ENCODE measurements at places on chromosomes 7 and 10.

- DNase-seq, result no peak
Observed at GRCh38 chr10:125692196-125692595, 9.2 kb upstream of the TEX36 start.

- DNase-seq, result peak; percentile 67
Observed at GRCh38 chr7:111752022-111752582, 189.8 kb upstream of the IMMP2L start.

- DNase-seq, result no peak
Observed at GRCh38 chr7:27922907-27923641, 183.1 kb downstream of the TAX1BP1 start.

DNA sequence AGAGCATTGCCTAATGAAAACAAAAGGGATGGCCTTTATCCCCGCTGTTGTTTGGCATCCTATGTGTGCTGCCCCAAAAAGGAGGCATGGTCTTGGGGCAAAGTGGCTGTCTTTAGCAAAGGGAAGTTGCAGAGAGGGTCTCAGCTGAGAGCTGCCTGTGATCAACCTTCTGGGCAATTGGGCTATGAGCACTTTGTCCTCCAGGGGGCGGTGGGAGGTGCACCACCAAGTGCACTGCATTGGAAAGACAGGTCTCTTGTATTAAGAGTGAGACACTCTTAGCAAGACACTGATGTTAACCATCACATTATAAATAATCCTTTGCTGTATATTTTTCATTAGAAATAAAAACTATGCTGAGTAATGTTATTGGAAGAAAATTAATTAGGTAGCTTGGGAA lies 314.8 kb downstream of the POM121L12 start:
- DNase-seq, result peak; percentile 11

- DNase-seq, result no peak
Observed at GRCh38 chr10:115948465-115948864, 324.5 kb downstream of the GFRA1 start.

DNA sequence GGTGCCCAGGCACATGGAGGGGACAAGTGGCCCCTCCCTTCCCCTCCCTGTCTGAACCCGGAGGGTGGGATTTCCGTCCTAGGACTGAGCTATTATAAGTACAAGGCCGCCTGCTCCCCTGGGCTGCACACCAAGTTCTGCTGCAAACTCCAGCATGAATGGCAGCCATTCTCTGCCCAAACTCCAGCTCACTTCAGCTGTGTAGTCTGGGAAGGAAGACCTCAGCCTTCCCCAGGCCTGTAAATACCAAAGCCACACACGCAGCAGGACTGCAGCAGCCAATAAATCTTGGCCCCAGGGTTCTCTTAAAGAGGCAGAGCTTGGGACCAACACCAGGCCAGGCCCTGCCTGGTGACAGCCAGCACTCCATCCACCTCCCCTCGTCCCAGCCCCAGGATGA lies 291.3 kb upstream of the ZMIZ1 start:
- DNase-seq, result no peak

DNA sequence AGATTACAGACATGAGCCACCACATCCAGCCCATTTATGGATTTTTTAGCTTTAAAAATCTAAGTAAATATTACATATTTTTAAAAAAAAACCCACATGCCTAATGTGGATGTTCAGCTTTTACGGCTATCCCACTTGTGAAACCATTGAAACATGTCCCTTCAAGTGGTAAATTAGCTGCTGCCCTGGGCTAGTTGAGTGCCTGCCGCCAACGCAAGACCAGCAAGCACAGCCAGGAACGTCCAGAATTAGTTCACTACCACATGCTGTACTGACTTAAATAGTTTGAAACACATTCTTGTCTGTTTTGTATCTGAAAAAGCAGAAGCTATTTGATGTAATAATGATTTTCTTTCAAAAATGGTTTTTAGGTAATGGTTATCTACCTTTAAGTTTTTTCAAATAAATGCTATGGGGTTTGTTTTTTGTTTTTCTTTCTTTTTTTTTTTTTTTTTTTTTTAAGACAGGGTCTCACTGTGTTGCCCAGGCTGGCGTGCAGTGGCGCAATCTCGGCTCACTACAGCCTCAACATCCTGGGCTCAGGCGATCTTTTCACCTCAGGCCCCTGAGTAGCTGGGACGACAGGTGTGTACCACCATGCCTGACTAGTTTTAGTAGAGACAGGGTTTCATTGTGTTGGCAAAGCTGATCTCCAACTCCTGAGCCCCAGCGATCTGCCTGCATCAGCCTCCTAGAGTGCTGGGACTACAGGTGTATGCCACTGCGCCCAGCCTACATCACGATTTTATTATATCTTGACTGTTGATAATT lies 57.0 kb downstream of the KLRG2 start:
- DNase-seq, result no peak

- DNase-seq, result no peak
Observed at GRCh38 chr10:75620356-75620755, 188.9 kb downstream of the LRMDA start.

DNA sequence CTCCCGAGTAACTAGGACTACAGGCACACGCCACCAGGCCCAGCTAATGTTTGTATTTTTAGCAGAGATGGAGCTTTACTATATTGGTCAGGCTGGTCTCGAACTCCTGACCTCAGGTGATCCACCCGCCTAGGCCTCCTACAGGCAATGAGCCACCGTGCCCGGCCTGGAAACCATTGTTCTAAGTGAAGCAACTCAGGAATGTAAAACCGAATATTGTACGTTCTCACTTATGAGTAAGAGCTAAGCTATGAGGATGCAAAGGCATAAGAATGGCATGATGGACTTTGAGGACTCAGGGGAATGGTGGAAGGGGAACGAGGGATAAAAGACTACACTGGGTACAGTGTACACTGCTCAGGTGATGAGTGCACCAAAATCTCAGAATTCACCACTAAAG lies 235.1 kb upstream of the AUTS2 start:
- DNase-seq, result no peak

DNA sequence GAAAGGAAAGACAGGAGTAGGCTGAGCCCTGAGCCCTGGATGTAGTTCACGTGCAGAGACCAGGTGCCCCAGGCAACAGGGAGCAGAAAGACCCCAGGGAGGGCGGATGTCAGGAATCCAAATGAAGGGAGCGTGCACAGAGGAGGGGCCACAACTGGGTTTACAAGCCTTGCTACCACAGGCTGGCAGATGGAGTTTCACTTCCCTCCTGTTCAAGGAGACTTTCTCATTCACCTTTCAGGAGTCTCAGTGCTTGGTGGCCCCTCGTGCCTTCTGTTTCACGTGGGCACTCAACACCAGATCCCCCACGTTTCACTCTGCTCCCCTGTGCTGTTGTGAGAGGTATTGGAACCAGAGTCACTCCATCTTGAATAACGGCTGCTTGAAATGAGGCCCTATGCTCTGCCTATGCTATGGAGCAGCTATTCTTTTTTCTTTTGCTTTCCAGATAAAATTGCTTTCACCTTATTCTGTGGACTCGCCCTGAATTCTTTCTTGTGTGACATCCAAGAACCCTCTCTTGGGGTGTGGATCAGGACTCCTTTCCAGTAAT lies 601.4 kb upstream of the IGFBP3 start:
- DNase-seq, result no peak

DNA sequence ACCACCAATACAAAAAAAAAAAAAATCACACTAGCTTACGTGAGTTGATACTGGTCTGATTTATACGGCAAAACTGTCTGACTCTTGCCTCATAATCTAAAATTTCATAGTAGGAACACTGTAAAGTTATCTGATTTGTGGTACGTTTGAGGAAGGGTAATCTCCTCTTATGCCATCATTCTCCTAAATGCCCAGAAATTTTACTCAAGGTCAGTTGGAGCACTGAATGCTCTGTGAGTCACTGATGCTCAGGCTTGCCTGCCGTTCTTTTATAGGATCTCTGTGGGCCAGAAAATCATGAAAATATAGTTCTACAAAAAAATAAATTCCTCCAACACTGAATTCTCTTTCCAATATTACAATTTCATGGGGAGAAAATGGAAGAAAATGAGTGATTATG lies 135.7 kb downstream of the PDE1C start:
- DNase-seq, result no peak

GRCh38 chr7:153657182-153657800 lies 394.9 kb upstream of the DPP6 start:
- DNase-seq, result no peak

DNA sequence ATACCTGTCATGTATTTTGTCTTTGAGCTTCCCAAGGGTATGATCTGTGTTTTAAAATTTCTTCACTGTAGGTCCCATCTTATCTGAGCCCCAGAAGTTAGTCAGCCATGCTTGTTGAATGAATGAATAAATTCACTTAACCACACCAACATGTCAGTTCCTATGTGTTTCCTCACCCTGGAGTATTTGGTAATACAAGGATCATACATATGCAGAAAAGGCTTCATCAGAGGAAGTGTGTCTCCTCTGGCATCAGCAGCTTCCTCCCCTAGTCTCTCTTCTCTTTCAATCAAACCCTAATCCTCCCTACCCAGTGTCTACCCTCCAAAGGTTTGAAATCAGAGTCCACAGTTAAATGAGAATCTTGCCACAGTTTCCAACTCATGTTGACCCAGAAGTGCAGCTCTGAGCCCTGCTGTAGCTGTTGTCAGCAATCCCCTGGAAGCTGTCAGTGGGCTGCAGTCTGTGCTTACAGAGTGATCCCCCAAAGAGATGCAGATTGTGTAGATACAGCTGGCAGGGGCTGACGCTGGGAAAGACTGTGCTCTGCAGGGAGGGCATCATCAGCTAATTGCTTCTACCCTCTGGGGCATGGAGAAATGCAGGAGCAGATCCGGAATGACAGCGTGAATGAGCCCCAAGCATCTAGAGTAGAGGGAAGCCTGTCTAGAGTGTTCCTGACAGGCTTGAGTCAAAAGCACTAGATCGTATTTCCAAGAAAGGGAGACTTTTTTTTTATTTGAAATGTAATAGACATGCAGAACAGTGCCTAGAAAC lies 105.0 kb upstream of the WDR11 start:
- DNase-seq, result no peak

GRCh38 chr10:71398976-71399375 lies 2.3 kb downstream of the CDH23 start:
- no peak for DNase-seq

GRCh38 chr7:142886866-142887265 lies 1.3 kb upstream of the TRPV6 start:
- no peak for DNase-seq

DNA sequence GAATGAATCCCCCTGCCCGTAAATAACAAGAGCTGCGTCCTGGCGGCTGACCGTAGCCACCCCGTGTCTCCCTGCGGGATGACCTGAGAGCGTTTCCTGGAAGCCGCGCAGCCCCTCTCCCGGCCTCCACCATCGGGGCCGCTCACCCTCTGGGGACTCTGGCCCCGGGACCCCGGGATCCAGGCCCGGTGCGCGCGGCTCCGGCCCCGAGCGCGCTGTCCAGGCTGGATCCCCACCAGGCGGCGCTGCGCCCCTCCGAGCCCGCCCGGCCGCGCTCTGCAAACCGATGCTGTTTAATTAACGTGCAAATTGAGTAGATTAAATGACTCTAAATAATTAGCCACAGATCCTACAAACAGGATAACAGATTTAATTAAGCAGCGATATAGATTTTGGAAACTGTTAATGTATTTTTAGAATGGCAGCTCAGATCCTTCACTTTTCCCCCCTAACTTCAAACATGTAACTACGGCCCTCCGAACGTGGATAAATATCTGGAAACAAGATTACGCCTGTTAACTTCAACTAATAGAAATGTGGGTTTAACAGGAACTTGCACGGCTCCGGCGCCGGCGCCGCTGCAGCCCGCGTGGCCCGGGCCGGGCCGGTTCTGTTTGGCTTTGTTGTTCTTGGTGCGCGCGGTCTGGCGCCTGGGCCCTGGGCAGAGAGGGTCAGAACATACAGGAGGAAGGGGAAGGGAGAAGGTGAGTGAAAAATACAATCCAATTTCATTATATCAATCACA lies 7.1 kb upstream of the UNCX start:
- DNase-seq, result peak; percentile 19

DNA sequence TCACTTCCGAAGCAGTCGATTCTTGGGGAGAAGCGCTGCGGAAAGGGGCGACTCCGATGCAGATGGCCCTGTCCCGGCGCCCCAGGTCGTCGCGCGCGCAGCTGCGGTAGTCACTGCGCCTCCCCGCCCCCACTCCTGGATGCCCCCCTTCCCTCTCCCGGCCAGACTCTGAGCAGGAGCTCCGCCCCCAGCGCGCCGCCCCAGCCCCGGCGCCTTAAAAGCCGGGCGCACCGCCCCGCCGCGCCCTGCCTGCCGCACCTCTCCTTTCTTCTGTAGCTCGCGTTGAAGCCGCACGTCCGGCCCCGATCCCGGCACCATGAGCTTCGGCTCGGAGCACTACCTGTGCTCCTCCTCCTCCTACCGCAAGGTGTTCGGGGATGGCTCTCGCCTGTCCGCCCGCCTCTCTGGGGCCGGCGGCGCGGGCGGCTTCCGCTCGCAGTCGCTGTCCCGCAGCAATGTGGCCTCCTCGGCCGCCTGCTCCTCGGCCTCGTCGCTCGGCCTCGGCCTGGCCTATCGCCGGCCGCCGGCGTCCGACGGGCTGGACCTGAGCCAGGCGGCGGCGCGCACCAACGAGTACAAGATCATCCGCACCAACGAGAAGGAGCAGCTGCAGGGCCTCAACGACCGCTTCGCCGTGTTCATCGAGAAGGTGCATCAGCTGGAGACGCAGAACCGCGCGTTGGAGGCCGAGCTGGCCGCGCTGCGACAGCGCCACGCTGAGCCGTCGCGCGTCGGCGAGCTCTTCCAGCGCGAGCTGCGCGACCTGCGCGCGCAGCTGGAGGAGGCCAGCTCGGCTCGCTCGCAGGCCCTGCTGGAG lies at the start of gene INA:
TSS of gene INA (plus strand) at position 243 of the 817 bp plus-strand sequence. CDS start at position 317, 74 bp downstream.
- DNase-seq, result peak; percentile 40

DNA sequence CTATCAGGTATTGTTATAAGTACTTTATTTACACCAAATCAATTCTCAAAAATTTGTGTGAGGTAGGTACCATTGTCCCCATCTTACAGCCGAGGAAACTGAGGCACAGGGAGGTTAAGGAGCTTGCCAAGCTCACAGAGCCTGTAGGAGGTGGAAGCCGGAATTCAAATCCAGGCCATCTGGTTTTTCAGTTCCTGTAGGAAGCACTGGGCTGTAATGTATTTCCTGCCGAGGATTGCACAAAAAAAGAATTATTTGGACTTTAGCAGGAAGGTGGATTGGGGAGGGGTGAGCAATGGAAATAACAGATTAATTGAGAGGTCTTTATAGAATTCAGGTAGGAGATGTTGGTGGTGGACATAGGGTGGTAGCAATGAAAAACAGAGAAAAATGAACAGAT lies 315.3 kb upstream of the AUTS2 start:
- no peak for DNase-seq

DNA sequence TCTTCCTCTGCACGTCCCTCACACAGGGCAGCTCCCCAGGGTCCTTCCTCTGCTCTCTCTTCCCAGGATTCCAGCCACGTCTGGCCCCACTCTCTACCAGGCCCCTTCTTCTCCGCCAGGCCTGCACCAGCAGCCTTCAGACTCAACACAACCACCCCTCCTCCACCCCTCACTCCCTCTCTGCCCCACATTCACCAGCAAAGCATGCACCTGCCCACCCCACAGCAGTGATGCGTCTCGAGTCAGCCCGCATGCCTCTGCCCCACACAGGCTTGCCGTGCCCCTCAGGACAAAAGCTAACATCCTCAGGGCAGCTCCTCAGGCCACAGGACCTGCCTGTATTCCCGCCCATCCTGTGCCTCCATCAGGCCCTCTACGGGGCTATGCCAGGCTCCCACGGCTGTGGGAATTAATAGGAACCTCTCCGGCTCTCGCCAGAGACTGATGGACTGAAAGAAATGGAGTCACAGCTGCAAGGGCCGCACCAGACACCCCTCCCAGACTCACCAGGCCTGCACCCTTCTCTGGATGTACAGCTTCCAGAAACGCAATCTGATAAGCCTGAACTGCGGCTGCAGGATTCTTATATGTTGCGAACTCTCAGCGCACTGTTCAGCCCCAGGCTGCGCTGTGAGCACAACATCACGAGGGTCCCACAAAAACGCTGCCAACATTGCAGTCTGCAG lies 100.1 kb downstream of the CYTH3 start:
- DNase-seq, result no peak

GRCh38 chr7:5387711-5388245 lies 35.9 kb downstream of the TNRC18 start:
- no peak for DNase-seq
